ENCODE measurements at places on chromosomes 5 and 9. TPM values are rescaled to one million over a fixed set of nuclear protein-coding genes. Genes with fewer than 3 reads are reported as not detected.

DNA sequence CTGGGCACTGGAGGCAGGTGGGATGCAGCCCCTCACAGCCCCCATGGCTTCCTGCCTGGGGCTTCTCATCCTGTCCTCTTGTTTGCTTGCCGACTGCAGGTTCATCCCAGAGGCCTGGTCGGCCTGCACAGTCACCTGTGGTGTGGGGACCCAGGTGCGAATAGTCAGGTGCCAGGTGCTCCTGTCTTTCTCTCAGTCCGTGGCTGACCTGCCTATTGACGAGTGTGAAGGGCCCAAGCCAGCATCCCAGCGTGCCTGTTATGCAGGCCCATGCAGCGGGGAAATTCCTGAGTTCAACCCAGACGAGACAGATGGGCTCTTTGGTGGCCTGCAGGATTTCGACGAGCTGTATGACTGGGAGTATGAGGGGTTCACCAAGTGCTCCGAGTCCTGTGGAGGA lies 232.7 kb downstream of the ADAMTSL1 start:
- no peak for DNase-seq

- no peak for DNase-seq
Observed at GRCh38 chr5:143053780-143054179, 283.6 kb downstream of the ARHGAP26 start.

GRCh38 chr9:73073337-73074175 lies 78.1 kb upstream of the ANXA1 start:
- no peak for DNase-seq

GRCh38 chr5:117204926-117205869 lies 630.6 kb upstream of the SEMA6A start:
- DNase-seq, result no peak

DNA sequence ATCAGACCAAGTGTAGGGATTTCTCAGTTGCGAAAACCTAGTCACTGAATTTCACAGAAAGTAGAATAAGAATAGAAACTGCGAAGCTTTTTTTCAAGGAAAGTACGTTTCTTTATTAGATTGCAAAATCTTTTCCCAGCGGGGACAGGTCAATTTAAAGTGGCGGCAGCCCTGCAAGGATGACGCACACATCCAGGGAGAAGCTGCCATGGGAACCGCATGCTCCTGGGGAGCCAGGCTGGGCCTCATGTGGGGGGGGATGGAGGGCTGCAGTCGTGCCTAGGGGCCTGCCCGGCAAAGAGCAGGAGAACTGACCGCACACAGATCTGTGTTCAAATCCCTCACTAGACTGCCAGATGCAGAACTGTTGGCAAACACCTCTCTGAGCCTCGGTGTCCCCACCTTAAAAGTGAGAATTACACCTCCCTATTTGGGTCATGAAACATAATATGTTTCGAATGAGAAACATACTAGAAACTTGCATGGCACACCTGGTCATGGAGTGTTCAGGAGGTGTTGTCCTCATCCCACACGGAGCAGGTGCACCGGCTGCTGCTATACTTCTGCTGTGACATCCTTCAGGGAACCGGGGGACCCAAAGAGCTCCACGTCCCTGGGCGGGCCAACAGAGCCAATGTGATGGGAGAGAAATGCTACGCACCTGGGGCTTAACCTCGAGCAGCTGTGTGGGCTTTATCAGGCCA lies 127.8 kb upstream of the PHYKPL start:
- no peak for DNase-seq

DNA sequence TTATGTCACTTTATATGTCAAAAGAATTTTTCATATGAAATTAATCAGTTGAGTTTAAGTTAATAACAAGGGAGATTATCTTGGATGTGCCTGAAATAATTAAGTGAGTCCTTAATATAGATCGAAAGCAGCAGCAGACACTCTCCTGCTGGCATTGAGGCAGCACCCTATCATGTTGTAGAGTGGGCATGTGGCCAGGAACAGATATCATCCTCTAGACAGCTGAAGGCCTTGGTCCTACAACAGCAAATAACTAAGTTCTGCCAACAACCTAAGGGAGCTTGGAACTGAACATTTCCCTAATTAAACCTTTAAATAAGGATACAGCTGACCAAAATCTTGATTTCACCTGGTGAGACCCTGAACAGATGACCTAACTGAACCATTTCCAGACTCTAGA lies 25.8 kb upstream of the UGT3A1 start:
- DNase-seq, result no peak

GRCh38 chr9:105083256-105083655 lies 155.3 kb upstream of the ABCA1 start:
- no peak for DNase-seq

DNA sequence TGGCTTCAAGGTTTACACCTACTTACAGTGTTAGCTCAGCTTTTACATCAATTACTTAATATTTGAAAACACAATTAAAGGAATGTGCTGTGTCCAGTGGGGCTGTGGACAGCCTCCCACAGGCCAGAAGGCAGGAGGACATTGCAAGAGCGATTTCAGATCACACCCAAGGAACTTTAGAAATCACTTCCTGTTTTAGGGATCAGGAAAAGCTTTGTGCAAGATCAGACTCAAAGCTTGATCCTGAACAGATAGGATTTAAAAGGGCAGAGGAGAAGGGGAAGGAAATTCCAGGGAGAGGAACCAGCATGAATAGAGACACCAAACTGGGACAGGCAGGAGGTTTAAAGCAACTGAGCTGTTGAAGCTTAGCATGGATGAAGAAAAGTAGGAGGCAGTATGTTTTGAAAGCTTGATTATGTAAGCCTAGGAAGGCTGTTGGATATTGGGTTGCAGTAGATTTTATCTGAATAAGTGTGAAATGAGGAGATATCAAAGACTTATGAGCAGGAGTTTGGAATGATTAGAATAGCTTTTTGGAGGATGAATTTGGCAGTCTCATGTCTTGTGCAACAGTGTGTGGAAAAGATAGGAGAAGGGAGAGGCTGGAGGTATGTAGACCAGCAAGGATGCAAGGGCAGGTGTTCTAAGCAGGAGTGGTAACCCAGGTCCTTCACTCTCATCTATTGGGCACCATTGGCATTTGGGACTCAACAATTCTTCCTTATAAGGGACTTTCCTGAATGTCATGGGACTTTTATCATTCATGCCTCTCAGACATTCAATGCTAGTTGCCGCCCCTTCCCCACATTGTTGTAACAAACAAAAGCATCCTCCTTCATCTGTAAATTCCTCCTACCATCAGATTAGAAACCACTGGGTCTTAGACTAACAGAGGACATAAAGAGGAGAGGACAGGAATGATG lies 123.5 kb downstream of the TARS1 start:
- no peak for DNase-seq

DNA sequence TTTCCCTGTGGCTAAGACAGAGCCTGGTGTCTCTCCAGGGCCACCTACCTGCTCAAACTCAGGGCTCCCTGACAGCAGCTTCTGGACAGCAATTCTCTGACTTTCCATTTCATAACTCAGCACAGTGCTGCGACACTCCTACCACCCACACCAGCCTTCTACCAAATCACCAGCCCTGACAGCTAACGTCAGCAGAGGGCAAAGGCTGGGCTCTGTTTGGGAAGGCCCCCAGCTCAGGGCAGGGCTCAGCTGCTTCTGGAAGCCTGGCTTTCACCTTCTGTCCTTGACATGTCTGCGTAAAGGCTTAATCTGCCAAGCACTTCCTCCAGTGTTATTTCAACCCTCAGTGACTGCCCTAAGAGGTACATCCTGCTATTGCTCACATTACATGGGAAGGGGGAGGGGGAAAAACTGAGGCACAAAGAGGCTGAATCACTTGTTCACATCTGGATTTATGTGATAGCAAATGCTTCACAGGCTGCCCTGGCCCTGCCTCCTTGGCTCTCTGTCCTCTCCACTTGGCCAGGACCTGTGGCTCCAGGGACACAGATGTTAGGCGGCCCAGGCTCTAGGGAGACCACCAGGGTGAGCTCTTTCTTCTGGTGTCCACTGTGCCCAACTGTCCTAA lies 102.5 kb upstream of the PANK3 start:
- no peak for DNase-seq

DNA sequence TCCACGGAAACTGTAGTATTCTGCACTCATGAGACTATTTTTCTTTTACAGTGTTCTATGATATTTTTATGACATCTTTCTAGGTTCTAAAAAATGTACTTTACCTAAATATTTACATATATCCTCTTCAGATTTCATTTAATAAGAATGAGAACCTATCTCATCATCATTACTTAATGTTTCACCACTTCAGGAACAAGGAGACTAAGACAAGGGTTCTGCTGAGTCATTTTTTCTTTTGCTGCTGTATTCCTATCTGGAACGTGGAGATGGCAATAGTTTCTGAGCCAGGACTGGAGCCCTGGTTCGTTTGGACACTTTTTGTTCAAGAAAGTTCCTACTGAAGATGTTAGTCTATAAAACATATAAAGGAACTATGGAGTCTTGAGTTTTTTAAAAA lies 258.2 kb upstream of the MAP3K1 start:
- DNase-seq, result no peak

DNA sequence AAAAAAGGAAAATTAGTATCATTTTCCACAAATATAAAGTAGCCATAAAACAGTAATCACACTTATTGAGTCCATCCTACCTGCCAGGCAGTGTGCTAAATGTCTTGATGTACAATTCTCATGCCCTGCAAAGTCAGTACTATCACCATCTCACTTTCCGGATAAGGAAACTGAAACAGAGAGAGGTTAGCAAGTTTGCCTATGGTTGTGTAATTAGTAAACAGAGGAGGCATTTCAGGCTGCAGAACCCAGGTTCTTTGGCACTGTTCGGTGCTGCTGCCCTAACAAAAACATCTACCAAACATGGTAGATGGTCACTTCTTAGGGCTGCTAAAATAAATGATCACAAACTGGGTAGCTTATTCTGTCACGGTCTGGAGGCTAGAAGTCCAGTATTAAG lies 22.6 kb downstream of the PLAC8L1 start:
- DNase-seq, result no peak

GRCh38 chr9:123445981-123446610 lies 90.1 kb downstream of the CRB2 start:
- DNase-seq, result no peak

DNA sequence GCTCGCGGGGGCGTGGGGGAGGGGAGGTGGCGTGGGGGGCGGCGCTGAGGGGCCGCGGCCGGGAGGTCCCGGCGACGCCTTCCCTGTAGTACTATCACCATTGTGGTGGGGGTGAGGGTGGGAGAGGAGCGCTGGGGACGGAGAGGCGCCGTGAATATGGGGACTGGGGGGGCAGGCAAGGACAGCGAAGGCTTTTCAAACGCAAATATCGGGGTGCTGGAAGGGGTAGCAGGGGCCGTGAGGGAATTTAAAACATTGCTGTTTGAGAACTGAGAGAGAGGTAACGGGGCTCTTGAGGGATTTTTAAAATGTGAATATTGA lies 427 bp downstream of the RBM27 start:
- DNase-seq, result no peak

- no peak for DNase-seq
Observed at GRCh38 chr5:170216257-170216864, 16.4 kb upstream of the C5orf58 start.

- DNase-seq, result no peak
Observed at GRCh38 chr5:103407402-103407801, 148.8 kb downstream of the MACIR start.

- DNase-seq, result no peak
Observed at GRCh38 chr9:129437626-129438323, 183.1 kb downstream of the C9orf50 start.

DNA sequence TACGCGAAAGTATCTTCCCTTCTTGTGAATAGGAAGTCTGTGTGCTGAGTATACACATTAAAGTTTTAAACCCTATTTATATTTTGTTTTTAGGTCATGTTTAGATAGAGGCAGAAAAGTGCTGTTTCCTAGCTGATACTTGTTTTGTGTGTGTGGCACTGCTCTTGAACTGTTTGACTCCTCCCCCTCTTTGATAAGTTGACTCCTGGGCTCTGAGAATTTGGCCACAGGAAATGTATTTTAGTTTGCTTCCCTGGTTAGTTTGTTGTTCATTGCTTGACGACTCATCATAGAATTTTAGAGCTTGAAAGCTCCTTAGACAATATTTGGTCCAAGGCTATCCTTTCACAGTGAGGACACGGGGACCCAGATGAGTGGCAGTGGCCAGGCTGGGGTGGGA lies 2.0 kb upstream of the CDC14B start:
- no peak for DNase-seq

DNA sequence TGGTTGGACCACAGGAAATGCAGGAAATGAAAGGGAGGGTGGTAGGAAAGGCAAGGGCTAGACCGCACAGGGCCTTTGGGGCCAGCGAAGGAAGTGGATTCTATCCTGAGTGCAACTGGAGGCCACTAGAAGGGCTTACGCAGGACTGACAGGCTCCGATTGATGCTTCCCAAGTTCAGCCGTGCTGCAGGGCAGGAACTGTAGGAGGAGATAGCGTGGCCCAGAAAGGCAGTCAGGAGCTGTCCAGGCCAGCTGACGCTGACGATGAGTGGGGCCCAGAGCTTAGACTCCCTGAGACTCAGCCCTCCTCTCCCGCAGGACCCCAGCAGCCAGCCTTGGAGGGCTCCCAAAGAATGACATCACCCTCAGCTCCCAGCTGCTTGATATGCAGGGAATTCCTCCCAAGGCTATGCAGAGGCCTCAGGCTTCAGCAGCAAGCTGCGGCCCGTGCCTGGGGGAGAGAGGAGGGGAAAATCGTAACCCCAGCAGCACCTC lies 48.8 kb downstream of the KCNIP1 start:
- no peak for DNase-seq

GRCh38 chr5:139566611-139567010 lies 5.5 kb downstream of the UBE2D2 start:
- no peak for DNase-seq

GRCh38 chr5:59180515-59180914 lies 597.6 kb downstream of the RAB3C start:
- no peak for DNase-seq

DNA sequence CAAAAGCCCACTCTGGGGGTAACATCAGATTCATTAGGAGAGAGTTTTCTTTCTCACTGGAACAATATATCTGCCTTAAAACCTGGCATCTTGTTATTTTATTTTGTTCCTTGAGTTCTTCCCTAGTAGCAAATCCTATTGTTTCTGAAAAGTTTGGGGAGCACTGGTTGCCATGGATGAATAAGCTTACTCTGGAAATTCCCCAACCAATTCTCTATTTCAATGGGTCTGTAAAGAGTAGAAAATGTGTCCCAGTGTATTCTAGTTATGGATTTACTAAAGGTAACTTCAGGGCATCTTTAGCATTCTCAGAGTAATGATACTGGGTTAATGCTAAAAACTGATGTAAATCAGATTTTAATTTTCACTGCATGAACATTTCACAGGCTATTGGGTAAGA lies 94.2 kb upstream of the S1PR3 start:
- no peak for DNase-seq

GRAMD2B gene
- total RNA-seq, result 38.0 TPM

HBEGF gene
- total RNA-seq, result 12.3 TPM

ROR2 gene
- 4.4 TPM for total RNA-seq

ANKRD18B gene
- total RNA-seq, result not detected

LARP1 gene
- total RNA-seq, result 177 TPM

SLC46A2 gene
- not detected for total RNA-seq

SAXO1 gene
- total RNA-seq, result not detected

OTP gene
- not detected for total RNA-seq

C9orf153 gene
- not detected for total RNA-seq

LHFPL2 gene
- total RNA-seq, result 22.3 TPM

SELENOP gene
- total RNA-seq, result 1,529 TPM

CDH9 gene
- total RNA-seq, result not detected

Data from Peyer's patch (tissue), 4 donors.